Hematopoietic multipotent progenitor cell treated with erythropoietin and hydrocortisone succinate and interleukin-3 and kit ligand, for 15 days (in vitro differentiated cells): ENCODE measurements at places on chromosomes 13 and 19.

DNA sequence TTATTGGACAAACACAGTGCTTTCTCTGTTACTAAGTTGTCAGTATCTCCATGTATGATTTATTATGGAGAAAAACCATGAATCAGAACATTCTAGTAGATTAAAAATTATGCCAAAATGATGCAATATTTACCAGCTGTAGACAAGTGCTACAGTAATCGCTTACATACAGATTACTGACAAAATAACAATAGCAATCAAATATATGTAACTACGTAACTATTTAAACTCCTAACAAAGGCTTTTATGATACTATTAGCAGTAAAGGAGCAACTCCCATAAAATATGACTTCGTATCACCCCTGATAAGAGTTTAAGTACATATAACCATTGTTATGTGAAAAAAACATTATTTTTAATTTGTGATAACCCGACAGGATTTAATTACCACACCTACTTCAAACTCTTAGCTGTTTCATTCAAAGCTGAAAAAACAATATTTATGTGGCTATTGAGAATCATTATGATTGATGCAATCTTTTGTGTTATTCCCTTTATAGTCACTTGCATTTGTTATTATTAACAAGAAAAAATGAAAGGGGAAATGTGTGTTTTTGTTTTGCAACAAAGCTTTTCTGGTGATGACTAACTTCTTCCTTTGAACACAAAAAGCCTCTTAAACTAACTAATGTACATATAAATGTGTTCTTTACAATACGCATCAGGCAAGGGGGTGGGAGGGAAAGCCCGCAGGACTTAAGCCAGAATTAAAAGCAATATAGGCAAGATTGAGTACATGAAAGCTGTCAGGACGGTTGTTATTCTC is 147.4 kb downstream of the ABCC4 start:
- DNase-seq = no peak

- no peak for DNase-seq
Measured at GRCh38 chr13:110562036-110562597, 595 bp upstream of the RAB20 start.

DNA sequence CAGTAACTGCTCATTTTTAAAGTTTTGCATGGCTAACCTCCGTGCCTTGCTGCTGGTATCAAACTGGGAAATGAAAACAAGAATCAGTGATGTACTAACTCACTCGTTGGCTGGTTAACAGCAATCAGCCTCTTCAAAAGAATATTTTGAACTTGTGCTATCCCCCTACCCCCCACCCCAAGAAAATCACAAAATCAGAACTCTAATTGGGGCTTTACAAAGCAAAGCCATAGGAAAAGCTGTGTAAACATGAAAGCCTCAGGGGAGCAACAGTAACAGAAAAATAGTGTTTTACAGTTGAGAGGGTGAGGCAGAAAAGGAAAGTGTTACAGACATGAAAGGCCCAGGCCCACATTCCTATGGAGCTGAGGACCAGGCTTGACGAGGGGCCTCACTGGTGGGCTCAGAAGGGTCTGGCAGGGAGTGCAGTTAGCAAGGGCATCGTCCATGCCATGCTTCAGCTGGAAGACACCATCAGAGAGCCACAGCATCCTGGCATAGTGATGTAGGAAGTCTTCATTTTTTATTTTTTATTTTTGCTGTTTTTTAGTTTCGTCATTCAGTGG is 217.6 kb downstream of the PCCA start:
- DNase-seq = no peak

- DNase-seq = peak; percentile 70
Measured at GRCh38 chr19:588093-588740, 1.5 kb upstream of the HCN2 start.

- no peak for DNase-seq
Measured at GRCh38 chr19:13014101-13014920, 19.0 kb downstream of the NFIX start.

- no peak for DNase-seq
Measured at GRCh38 chr13:75236774-75237173, 245.2 kb downstream of the TBC1D4 start.

DNA sequence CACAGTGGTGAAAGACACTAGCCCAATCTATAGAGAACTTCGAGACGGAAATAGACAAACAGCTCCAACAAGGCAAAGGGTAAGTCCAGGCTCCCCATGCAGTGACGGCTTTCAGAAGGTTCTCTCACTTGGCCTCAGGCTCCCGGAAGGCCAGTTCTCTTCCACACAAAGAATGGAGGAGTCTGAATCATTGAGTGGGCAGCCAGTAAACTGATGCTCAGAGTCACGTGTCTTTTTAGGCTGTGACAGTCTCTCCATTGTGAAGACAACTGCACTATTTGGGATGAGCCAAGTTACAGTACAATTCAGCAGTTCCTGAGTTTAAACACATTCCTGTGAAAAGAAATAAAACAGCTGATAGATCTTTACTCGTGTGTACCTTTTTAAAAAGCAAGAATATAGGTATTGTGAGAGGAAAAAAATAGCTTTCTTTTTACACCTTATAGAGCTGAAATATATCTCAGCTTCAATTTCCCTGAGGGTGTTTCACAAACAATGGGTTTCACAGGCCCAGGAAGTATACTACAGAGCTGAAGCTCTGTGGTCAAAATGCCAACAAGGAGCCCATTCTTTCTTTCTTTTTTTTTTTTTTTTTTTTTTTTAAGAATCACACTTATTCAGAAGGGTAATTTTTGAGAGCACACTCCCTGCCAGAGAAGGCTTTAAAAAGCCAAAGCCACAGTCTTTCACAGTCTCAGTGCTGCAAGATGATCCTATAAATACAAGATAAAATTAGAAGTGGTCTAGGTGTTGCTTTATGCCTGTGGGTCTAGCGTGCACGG is 135.1 kb downstream of the FREM2 start:
- no peak for DNase-seq

DNA sequence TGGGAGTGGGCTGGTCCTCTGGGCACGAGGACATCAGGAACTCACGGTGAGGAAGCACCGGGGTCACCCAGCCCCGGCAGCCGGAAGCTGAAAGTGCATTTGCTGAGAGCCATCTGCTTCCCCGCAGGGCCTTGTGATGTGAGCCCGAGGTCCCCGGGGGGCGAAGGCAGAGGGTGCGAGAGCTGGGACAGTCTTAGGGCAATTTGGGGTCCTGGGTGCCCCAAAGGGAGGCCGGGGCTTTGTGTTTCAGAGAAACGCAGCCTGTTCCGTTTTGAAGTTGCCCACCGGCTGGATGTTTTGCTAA is 4.8 kb downstream of the F2RL3 start:
- no peak for DNase-seq

DNA sequence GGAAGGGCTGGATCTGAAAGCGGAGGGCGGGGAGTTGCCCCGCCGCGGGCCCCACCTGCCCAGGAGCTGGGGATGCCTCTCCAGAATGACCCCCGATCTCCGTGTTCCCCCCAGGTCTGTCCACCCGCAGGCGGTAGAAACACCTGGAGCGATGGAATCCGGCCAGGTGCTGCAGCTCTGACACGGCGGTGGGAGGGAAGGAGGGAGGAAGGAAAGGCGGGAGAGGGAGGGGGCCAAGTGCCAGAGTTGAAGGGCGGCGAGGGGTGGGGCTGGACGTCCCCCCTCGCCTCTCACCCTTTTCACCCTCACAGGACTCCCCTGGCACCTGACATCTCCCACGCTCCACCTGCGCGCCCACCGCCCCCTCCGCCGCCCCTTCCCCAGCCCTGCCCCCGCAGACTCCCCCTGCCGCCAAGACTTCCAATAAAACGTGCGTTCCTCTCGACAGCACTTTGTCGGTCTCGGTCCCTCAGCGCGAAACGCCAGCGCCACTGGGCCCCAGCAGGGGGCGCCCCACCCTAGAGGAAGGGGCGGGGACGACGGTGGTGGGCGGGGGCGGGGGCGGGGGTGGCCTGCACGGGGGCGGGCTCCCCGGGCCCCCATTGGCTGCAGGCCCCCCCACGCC is 337 bp upstream of the FXYD7 start:
- DNase-seq = peak; percentile 27

- DNase-seq = peak; percentile 47
Measured at GRCh38 chr19:7326105-7326877, 22.4 kb upstream of the ARHGEF18 start.

GRCh38 chr13:85549819-85550218 is 249.4 kb downstream of the SLITRK6 start:
- no peak for DNase-seq

DNA sequence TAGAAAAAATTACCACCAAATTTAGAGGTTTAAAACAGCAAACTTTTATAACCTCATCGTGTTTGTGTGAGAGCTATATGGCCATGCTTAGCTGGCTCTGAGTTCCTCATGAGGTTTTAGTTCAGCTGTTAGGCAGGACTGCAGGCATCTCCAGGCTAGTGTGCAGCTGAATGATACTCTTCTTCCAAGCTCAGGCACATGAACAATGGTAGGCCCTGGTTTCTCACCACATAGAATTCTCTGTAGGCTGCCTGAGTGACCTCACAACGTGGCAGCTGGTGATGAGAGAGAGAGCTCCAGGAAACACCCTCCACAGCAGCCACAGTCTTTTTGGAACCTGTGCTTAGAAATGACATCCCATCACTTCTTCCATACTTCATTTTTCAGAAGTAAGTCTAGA is 540.6 kb upstream of the MIR17HG start:
- no peak for DNase-seq

DNA sequence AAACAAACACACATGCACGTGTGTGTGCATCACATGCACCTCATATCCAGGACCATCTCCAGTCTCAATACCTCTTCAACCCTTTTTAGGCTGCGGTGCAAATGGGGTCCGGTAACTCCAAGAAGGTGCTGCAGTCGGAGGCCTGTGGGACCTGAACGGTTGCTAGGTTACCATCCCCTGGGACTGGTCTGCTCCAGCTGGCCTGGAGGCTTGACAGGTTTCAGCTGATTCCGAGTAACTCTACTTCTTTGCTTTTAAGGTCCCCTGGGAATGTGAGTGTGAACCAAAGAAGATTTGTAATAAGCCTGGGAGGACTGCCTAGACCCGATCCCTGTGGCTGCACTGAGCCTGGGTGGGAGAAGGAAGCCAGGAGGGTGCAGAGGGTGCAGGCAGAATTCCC is 117.5 kb downstream of the CCNA1 start:
- no peak for DNase-seq

DNA sequence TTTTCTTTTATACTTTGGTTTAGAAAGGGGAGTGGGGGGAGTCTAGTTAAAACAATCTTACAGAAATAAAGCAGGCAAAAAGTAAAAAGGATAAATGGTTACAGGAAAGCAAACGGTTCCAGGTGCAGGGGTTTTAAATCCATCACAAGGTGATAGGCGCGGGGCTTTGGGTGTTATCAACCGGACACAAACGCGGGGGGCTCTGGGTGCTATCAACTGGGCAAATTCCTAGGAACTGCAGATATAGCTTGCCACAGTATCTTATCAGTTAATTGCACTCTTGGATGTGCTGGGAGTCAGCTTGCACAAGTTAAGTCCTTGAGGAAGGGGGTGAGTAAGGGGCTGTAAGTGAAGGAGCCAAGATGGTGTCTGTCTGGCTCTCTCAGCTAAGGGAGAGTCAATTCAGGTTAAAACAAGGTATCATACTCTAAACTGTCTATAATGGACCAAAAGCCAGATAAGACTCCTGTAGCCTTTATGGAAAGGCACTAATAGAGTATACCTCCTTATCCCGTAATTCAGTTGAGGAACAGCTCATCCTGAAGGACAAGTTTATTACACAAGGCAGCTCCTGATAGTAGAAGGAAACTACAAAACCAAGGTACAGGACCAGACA is 32.6 kb upstream of the ZSCAN5A start:
- no peak for DNase-seq
